Activated naive CD4-positive, alpha-beta T cell treated with anti-CD3 and anti-CD28 coated beads, Interleukin-2, amount 50 U/mL, for 72 hours (primary cell): ENCODE measurements at places on chromosomes 2 and 18. TPM values are rescaled to one million over a fixed set of nuclear protein-coding genes. Genes with fewer than 3 reads are reported as not detected.

- no peak for DNase-seq
These were observed 192.2 kb upstream of the HS6ST1 start for GRCh38 chr2:128510701-128511397.

GRCh38 chr18:8412117-8412516 lies 197.1 kb upstream of the RAB12 start:
- no peak for DNase-seq

DCDC2C gene
- total RNA-seq, result not detected

DNA sequence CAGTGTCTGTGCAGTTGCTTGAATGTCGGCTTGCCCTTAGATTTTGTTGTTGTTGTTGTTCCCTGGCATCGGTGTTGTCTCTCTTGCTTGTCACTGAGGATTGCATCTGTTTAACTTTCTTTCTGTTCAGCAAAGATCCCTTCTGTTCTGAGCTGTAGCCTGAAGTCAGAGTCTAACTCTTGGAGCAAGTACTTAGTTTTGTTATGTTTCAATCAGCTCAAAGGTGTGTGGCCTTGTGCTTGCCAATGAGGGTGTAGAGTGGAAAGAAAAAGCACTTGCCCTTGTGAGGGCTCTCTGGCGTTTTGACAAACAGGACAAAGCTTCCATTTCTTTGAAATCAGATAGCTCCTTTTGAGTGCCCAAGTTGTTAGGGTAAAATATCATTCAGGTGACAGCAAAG lies 757.1 kb upstream of the CDH7 start:
- no peak for DNase-seq
